ENCODE measurements at places on chromosomes 5 and 9.

DNA sequence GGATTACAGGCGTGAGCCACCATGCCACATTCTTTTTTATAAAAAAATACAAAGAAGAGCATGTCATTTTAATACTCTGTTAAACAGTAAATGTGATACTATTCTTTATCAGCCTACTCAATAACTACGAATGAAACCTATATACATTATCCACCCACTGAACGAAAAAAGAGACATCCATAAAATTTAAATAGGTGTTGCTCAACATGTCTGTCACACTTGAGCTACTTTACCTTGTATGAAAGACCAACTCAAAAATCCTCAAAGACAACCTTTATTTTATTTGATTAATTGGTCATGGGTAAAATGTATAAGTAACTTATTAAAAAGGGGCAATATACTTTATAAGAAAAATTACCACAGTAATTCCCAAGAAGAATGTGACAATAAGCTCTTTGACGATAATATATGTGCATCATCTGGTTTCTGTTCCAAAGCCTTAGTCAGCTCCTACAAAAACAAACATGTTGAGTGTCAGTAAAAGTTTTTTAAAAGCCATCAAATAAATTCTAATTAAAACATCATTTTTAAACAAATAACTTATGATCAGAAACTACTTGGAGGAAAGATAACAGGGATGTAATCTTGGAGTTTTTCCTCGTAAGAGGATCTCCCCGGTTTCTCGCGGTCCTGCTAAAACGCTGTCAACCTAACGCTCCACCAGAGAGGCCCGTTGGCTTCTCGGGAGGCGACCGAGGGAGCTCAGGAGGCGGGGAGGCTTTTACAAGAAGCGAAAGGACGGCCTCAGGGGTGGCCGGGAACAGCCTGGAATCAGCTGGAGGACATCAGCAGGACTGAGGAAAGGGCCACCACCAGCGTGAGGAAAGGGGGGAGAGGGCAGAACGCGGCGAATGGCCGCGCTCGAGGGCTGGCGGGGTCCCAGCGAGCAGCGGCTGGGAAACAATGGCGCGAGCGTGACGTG is 13.5 kb upstream of the ANKRD18B start:
- DNase-seq: peak; percentile 43

DNA sequence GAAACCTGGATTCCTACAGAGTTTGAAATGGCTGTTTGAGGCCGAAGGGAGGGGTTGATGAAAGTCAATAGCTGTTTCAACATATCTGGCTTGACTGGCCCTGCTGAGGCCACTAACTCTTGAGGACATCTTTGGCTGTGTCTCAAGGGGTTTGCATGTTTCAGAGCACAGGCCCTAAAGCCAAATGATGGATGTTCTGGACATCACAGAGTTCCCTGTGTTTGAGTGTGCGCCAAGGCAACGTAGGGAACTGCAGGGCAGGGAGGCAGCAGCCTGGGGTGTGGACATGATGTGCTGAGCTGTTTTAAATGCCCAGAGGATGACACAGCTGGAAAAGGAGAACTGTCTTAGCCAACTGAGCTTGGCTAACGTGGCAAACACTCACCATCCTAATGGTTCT is 89.6 kb downstream of the RAPGEF1 start:
- no peak for DNase-seq

GRCh38 chr5:84257061-84257460 is 127.6 kb downstream of the EDIL3 start:
- no peak for DNase-seq

- DNase-seq: no peak
These were observed 51.0 kb upstream of the LIFR start for GRCh38 chr5:38607396-38607795.

DNA sequence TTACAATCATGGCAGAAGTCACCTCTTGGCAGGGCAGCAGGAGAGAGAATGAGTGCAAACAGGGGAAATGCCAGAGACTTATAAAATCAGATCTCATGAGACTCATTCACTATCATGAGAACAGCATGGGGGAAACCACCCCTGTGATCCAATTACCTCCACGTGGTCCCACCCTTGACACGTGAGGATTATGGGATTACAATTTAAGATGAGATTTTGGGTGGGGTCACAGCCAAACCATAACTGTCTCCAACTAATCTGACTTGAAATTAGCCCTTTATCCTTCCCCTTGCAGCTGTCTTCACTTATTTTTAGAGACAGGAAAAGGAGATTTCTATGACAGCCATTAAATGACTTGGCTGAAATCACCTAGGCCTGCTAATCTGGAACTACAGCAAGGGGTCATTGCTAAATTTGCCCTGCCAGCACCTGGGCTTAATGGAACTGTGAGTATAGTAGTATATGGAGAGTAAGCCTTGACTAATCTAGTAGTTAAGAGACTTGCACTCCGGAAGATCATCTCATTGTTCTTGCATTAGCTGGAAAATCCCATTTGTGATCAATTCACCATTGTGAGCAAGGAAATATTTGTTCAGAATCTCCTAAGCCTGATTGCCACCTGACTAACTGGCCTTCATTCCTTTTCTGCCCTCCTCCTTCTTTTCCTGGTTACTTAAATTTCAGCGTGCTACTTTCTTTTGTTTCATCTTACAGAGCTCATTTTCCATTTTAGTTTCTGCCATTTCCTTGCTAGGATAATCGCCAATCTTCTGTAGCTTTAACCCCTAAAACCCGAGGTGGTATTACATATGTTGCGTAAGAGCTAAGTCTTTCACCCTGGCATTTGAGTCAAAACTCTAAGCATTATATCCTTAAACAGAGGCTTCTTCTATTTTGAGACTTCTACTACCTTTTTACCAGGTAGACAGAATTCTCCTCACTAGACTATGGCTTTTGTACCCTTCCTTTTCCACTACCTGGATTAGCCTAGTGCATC is 65.3 kb upstream of the RUSC2 start:
- DNase-seq: no peak

DNA sequence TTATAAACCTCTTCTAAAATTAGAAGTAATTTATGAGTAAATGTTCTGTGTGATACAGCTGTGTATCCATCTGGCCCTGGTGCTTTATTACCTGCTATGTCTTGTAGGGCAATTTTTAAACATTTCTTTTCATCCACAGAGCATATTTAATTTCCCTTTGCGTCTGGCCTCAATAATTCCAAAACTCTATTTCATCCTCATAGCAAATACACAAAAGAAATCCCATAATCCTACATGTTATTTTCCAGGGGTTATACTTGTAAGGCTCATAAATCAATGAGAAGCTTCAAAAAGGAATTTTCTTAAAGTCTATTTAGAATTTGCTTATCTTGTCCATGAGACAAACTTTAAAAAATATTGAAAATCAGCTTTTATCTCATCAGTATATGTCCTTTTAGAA is 167.0 kb downstream of the TTC39B start:
- DNase-seq: peak; percentile 45

DNA sequence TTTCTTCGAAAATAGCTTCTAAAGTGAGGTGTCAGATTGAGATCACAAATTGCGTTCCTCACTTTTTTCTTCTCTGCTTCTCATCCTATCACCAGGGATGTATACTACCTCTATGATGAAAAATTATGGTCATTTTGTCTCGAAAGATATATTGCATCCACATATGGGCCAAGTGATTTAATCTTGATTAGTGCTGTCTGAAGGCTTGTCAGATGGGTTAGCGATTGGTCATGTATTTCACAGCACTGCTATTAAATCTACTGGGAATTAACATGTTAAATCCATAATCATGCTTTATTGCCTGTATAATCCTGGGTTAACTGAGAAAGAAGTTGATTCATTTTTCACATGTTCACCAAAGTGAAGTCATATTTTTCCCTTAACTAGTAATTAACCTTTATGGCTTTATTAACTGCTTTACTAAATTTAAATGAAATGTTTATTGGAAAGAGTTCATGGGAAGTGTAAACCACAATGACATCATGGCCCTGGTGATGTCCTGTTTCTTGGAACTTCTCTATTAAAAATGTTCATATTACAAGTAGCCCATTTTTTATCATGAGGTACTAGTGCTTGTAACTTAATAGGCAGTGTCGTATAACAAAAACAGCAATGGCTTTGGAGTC is 193.3 kb downstream of the SMC2 start:
- no peak for DNase-seq

- DNase-seq: peak; percentile 56
These were observed 1201.4 kb upstream of the C9orf72 start for GRCh38 chr9:28774433-28775235.

DNA sequence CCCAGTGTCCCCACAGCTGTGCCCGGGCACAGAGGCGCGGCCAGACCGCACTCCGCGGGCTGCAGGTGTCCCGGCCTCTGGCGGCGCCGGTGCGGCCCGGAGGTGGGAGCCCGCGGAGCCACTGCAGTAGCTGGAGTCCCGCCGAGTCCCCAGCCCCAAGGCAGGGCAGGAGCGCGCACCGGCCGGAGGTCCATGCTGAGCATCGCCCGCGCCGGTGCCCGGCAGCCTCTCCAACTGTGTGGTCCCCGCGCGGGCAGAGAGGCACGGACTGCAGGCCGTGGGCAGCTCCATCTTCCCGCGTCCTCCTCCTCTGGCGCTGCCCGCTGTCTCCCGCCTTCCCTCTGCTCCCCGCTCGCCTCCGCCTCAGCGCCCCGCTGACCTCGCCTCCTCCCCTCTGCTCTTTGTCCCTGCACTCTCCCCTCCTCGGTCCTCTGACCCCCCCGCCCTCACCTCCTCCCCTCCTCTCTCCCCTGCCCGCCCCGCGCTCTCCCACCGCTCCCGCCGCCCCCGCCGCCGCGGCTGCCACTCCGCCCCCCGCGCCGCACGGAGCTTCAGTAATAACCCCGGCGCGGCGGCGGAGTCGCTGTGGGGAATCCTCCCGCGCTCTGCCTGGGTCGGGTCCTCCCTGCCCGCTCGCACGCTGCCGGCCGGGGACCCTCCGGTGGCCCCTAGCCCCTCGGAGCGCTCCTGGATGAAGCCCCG is at the start of gene ADAMTS16:
ADAMTS16 (plus strand) TSS at position 554 of the 702 bp plus-strand sequence; CDS start at position 692, 138 bp downstream.
- no peak for DNase-seq

DNA sequence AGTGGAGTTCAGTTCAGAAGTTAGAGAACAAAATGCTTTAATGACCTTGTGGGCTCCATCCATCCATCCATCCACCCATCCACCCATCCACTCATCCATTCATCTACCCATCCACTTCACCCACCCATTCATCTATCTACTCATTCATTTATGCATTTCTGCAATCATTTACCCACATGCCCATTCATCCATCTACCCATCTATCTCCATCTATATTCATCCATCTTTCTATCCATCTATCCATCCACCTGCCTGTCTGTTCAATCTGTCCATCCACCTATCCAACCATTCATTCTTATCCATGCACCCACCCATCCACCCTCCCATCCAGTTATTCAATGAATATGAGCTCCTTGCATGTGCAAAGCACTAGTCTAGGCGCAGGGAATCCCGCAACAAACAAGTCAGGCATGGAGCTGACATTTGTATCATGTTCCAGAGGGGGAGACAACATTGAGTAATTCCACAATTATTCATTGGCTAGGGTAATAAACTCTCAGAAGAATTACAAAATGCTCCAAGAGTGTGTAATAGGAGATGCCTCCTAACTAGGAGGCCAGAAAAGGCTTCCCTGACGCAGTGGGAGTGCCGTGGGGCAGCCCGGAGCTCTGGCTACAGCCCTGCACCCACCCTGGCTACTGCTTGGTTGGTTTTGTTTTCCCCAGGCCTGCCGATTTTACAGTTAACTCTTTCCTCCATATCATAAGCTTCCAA is 211.2 kb downstream of the NXNL2 start:
- DNase-seq: no peak

DNA sequence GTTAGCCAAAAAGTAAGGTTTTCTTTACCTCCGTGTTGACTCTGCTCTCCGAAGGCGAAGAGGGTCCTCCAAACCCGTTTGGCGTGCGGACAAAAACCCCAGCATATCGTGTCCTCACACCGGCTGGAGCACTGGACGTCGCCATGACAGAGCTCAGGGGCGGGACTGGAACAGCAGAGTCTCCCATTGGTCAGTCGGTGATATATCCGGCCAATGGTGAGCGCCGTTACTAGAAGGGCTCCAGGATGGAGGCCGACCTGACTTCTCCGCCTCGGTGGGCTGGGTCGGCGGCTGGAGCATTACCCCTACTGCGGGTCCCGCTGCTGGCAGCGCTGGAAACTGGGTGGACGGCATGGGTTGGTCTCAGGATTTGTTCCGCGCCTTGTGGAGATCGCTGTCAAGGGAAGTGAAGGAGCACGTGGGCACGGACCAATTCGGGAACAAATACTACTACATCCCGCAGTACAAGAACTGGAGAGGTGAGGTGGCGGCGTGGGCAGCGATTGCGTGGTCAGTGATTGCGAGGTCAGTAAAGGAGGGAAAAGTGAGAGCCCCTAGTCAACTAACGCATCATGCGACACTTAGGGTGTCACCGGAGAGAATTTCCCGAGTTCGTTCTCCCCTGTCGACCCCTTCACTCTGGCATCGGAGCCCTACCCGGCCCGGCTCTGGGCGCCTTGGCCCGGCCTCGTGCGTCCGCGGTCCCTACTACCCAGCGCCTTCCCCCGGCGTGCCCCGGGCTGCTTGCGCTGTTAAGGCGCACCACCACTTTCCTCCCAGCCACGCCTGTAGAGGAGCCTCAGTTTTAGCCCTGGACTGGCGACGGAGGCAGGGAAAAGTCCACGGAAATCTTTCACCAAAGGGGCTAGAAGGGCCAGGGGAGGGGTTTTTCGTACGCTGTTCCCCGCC is at the start of the genes ERCC8 and NDUFAF2:
ERCC8 (minus strand) TSS at position 167 of the 909 bp plus-strand sequence; CDS start at position 105, 62 bp downstream.
NDUFAF2 (plus strand) TSS at position 302 of the 909 bp plus-strand sequence; CDS start at position 353, 51 bp downstream.
- DNase-seq: peak; percentile 82

DNA sequence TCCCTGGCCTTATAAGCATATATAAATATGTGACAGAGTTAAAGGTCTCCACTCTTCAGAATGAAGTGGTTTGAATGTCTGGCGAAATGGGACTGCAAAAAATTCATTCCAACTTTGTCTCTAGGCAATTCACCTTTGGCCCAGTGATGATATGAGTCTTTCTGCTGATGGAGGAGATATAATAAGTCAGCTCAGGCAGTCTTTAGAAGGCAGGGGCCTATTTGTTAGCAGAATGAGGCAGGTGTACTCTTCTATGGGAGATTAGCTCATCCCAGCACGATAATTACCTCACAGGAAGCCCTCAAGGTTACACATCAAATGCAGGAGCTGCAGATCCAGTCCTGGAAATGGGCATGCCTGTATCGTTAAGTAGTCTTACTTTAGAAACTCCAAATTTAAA is 300.5 kb downstream of the NR2F1-AS1 start:
- no peak for DNase-seq

- peak; percentile 80 for DNase-seq
These were observed 782 bp upstream of the CDC20B start for GRCh38 chr5:55173687-55174230.

DNA sequence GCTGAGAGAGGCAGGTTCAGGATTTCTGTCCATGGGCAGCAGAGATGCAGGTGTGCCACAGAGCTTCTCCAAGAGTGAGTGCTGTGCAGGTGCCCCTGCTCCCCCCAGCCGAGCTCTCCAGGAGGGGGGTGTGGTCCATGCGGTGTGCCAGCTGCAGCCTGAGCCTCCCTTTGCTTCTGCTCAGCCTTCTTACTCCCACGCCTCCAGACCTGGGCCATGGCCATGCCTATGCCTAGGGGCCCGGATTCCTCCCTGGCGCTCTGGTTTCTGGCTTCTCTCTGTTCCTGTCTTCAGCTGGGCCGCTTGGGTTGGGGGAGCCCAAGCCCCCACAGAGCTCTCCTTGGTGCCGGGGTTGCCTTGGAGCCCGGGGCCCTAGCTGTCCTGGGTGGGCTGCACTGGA is 133.3 kb downstream of the CACNA1B start:
- DNase-seq: no peak

- DNase-seq: no peak
These were observed 18.7 kb downstream of the IFT74 start for GRCh38 chr9:26974927-26975326.

GRCh38 chr9:127537014-127537413 is 75.1 kb upstream of the STXBP1 start:
- DNase-seq: peak; percentile 69
